ENCODE measurements at places on chromosomes 4 and X. TPM values are rescaled to one million over a fixed set of nuclear protein-coding genes. Genes with fewer than 3 reads are reported as not detected.

DNA sequence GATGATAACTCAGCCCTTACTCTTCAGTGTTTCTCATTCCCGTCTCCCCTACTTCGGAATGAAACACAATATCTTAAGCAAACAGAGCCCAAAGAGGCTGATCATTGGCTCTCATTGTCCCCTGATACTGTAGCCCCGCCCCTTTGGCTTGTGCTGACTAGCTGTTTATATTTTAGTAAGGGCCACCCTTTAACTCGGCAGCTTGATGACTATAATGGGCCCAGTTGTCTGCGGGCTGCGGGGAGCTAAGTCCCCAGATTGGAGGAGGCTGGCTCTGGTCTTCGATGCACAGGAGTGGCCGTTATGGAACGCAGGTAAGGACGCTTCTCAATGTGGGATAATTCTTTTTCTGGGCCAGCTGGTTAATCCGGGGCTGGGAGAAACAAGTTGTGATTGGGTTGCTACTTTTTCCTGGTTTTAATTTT is at the start of gene TRIM2:
TSS of gene TRIM2 (plus strand) at position 197 of the 425 bp plus-strand sequence. CDS start at position 285, 88 bp downstream.
- peak; percentile 85 for DNase-seq

- DNase-seq: no peak
These were observed 1.3 kb downstream of the SHOX start for GRCh38 chrX:631802-632365.

- DNase-seq: no peak
These were observed 10.1 kb upstream of the CXCL8 start for GRCh38 chr4:73730292-73730691.

DNA sequence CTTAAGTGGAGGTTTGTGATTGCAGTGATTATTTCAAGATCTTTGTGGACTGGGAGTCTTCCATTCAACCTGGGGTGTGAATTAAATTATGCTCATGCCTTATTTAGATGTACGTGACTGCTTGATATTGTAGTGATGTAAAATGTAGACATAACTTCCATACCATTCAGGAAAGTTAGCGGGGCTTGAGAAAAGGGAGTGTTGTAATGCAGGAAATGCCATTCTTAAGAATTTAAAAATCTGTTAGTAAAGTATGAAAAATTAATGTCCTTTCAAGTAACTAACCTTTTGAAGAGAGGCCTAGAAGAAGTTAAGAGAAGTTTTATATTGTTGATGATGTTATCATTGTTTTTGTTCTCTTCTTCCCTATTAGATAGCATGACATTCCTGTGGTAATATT is 318.2 kb downstream of the CCSER1 start:
- DNase-seq: no peak

- DNase-seq: no peak
These were observed 321.0 kb upstream of the GRIA3 start for GRCh38 chrX:122863067-122863466.

Gene LRRC66
- polyA plus RNA-seq: not detected

All from muscle of arm (tissue), 14 donors.